ENCODE measurements at places on chromosomes 4 and X.

DNA sequence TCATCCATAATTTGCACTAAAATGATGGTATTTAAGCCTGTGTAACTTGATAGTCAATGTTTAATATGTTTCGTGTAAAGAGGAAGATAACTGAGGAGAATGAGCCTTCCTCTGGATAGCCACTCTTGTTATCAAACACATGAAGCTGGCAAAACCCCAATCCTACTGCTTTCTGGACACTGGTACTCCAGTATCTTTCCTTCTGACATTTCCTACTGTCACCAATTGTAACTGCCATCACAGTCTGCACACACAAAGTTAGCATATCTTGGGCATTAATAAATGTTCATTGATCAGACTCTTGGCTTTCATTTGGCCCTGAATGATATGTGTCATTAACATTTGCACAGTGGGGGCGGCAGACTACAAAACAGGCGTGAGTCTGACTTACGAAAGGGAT lies 419.1 kb downstream of the TMA16 start:
- no peak for DNase-seq

GRCh38 chrX:130082244-130083106 lies 27.8 kb downstream of the ELF4 start:
- DNase-seq = no peak

DNA sequence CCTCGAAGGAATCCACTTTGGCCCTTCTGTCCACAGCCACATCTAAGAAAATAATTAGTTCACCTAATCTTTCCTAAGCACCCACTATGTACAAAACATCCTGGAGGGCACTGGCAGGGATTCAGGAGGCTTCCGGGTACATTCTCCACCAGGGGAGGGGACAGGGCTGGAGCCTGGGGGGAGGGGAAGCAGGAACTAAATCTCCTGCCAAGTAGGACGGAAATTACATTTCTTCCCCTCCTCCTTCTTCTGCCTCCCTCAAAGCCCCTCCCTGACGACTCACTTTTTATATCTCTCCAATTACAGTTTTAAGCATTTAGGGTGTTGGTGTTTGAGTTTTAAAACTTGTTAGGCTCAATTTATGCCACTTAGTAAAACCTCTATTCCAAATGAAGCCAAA lies 203.1 kb downstream of the BCOR start:
- DNase-seq = no peak

GRCh38 chr4:85028910-85029309 lies 62.4 kb upstream of the WDFY3 start:
- DNase-seq = no peak

DNA sequence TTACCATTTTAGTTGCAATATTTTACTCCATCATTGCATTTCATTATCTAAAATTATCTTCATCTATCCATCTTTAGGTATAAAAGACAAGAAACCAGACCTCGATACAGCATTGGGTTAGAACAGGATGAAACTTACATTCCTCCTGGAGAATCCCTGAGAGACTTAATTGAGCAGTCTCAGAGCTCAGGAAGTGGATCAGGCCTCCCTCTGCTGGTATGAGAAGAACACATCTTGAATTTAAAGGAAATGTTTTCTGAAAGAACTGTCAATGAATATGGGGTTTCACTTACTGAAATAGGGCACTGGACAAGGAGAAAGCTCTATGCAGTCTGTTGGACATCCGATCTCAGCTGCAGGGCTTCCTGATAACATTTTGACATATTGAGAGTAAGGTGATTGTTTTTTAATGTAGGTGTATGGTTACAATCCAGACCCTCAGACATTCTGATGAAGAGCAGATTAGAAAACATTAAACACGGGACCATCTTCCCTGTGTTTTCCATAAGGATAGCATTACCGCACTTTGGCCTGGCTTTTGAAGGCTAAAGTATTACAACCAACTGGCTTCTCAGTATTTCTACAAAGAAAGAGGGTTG lies 367.2 kb downstream of the BMPR1B start:
- peak; percentile 17 for DNase-seq

DNA sequence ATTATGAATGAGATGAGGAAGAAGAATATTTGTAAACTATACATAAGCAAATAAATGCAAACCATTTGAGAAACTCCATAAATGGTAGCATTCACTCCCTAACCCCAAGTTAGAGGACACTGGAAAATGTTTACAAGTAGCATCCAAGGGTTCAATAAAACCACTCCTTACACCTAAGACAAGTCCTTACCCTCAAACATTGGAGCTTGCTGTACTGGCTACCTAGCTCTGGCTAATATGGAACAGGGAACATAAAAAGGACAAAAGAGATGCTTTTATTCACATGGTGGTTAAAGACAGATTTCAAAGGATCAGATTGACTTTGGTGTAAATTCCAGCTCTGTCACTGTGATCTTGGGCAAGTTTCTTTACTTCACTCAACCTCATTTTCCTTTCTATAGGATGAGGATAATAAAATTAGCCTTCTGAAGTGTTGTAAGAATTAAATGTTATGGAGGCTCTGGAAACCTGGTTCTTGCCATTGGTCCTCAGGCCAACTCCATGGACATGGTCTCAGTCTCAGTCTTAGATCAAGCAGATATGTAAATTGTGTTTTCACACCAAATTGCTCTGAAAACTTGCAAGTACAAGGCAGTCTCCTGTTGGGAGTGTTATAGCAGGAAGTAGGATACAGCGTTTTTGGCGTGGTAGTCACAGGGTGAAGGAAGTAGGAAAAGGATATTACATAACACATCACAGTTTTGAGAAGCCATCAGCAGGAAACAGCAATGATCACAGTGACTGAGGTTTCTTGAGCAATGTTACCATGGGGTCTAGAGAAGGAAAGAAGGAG lies 3.3 kb downstream of the CXCL1 start:
- no peak for DNase-seq

DNA sequence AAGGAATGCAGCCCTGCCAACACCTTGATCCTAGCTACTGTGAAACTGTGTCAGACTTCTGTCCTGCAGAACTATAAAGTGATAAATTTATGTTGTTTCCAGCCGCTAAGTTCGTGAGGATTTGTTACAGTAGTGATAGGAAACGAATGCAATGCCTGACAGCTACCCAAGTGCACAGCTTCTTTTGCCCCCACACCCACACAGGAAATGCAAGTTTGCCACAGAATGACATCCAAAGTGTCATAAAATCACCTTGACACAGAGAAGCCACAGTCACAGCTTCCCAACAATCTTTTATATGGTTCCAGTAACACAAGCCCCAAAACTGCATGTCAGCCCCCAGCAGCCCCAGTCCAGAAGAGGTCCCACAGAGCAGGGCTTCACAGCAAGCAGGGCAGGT lies 216.9 kb upstream of the S100G start:
- no peak for DNase-seq

DNA sequence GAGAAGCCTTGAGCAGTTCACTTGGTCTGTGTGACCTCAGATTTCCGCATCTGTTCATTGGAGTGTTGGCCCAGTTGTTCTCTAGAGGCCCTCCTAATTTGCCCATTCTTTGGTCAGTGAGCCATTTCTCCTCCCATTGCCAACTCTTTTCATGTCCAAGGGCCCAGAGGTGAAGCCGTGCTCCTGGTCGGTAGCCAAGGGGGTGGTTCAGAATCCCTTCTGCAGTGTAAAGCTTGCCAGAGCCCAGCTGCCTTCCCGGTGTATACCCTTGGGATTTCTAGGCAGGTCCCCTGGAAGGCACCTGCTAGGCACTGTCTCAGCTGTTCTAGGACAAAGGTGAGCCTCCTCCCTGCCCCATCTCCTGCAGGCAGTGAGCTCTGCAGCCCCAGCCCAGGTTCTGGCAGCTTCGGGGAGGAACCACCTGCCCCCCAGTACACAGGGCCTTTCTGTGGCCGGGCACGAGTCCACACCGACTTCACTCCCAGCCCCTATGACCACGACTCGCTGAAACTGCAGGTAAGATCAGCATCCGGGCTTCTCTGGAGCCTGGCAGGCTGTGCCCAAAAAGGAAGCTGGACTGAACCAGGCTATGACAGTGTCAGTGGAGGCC lies 12.3 kb downstream of the SASH3 start:
- peak; percentile 58 for DNase-seq

DNA sequence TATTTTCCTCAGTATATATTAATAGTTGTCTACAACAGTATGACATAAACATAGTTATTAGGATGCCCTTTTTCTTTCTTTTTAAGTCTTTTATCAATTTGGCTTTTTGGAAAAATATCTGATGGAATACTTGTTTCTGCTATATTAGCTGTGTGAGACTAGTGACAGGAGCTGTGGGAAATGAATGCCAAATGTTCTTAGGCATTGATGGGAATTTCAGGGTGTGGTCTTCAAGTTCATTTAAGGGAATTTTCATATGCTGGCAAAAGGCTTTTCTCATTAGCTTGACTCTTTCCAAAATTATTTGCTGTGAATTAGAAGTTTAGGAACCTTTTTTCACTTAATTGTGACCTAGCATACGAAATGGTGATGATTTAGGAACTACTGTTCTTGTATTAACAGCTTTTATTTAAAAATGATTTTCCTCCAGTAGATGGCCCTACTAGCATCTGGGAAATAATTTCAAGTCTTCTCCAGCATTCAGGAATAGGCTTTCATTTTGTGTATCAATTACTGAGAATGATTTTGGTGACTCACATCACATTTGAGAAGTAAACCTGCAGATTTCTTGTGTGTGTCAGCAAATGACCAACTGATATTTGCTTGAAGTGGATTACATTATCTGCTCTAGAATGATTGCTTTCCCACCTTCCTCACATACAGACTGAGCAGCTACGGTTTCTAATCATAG lies 70.9 kb downstream of the HTT start:
- DNase-seq = no peak

DNA sequence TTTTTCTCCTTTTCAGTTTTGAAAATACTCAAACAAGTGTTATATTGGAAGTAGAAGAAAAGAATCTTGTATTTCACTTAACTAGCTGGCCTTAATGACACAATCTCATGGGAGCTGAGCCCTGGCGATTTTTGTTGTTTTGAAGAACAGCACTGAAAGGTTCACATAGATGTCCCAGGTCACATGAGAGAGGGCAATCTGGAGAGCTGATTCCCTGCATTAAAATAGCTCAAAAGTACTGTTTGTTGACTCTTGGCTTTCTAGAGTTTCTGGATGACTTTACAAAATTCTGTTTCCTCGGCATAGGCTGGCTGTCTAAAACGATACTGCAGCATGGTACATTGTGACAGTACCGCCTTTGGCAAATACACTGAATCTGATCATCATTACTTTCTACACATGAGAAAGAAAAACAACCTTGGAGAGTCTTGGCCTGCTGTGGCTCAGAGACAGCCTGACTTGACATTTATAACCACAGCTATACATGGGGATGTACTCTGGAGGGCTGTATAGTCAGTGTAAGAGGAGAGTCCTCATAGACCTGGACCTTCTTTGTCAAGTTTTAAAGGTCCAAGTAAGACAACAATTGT lies 119.8 kb upstream of the PDLIM3 start:
- DNase-seq = no peak

DNA sequence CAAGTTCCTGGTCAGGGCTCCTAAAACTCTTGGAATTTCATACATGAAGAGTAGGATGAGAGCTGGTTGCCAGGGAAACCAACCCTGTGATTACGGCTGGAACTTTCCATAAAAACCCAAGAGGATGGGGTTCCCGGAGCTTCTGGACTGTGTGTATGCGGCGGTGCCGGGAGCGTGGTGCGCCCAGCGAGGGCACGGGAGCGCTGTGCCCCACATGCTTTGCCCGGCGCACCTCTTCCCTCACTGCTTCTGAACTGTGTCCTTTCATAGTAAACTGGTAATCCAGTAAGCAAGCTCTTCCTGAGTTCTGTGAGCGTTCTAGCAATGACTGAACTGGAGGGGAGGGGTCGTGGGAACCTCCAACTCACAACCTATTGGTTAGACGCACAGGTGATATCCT lies 152.6 kb downstream of the AFAP1 start:
- DNase-seq = no peak

DNA sequence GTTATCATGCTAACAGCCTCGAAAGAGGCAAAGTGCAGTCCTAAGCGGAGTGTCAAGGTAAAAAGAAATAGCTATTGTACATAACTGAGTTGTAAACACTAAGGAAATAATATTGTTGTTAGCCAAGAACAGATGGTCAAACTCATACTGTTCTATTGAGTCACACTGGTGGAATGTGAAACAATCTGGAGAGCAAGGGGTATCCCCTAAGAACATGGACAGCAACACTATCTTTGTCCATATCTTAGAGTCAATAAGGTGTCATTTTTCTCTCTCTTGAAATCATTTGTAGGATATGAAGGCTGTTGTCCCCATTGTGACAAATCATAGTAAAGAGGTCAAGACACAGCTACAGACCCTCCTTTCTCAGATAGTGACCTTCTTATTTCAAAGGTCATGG lies 4.5 kb upstream of the PDGFC start:
- no peak for DNase-seq

DNA sequence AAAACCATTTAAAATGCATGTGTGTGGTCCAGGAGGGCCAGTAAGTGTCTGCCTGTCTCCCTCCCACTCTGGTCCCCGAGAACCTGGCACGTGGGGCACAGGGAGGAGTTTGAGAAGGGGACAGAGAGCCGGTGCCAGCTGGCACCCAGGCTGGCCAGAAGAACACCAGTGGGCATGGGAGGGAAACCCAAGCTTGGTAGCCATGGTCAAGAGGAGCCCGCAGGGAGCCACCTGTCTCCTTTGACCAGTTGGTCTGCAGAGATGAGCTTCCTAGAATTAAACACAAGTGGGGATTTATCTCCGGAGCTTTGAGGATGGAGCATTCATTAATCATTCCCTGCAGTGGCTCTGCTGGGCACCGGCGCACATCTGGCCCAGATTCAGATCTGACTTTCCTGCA lies 41.6 kb downstream of the HMX1 start:
- no peak for DNase-seq

GRCh38 chr4:32003548-32003947 lies 1283.4 kb downstream of the PCDH7 start:
- DNase-seq = no peak
